ENCODE measurements at places on chromosomes 4 and X.

GRCh38 chr4:31148990-31149389 is 428.8 kb downstream of the PCDH7 start:
- no peak for DNase-seq

DNA sequence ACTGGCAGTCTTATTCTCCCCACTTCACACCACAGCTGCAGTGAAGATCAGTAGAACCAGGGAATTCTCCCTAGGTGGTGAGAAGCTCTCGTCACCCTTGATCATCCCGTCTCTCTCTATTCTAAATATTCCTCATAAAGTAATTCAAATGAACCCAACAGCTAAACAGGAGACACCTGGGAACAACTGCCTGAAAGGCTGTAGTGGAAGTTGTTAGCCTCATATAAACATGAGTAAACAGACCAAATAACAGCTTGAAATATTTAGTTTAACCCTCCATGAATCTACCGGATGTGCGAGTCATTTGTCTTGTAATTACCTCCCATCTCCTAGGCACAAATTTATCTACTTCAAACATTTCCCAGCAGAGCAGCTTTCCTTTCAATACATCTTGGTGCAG is 30.4 kb upstream of the APELA start:
- DNase-seq = no peak

DNA sequence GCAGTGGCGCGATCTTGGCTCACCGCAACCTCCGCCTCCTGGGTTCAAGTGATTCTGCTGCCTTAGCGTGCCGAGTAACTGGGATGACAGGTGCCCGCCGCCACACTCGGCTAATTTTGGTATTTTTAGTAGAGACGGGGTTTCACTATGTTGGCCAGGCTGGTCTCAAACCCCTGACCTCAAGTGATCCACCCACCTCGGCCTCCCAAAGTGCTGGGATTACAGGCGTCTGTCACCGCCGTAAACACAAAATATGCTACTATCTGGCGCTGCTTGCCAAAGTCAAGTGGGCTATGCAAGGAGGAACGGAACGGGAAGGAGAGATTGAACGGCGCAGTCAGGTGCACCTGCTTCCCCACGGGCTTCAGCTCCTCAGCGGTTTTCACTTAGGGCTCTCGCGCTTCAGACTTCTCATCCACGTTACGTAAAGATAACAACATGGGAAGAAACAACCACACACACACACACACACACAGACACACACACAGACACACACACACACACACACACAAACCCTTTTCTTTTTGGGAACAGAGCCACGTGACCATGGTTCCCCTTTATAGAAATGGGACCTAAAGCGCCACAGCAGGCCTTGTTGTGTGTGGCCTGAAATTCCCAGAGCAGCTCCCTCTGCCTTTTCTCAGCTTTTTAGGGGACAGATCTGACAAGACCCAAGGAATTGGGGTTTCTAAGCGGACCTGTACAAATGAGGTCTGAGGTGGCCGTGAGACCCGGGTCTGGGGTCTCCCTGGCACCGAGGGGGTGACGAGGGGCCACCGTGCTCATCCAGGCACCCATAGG is 1.5 kb downstream of the P2RY8 start:
- DNase-seq = no peak

GRCh38 chr4:6450709-6451108 is 21.7 kb downstream of the PPP2R2C start:
- no peak for DNase-seq

DNA sequence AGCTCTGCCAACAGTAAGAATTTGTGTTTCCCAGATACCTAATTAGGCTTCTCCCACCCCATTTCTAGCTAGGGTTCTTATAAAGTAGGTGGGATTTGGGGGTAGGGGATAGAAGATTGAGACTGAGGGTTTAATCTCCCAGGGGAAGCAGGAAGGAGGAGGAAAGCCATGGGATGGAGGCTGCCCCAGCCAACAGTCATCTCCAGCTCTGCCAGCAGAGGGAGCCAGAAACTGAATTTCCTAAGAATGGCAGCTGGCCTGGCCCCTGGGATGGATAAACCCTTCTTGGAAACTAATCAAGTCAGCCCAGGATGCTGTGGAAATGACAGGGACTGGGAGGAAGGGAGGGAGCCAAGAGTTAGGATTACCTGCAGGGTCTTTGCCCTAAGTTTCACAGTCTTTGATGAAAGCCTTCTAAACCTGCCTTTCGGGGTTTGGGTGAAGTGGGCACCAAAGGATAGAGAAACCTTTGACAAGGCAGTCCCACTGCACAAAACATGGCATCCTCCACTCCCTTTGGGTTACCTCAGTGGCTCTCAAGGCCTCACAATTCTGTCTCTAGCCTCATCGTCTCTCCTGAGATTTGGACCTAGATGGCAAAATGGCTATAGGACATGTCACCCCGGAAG is 6.7 kb upstream of the ERCC6L start:
- peak; percentile 66 for DNase-seq

DNA sequence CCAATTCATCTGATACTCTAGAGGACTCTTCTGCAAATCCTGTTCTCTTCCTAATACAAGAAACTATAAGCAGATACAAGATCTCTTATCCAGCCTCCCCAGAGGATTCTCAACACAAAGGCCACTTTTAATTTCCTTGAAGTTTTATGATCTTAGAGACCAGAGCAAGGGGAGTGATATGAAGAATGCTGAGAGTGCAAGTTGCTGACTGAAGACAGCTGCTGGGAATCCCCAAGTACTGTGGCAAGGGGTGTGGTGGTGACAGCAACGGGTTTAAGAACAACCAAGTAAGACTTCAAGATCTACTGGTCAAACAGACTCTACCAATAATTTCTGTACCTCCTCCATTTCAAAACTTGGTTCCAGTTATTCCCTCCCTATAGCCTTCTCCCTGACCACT is 7.0 kb downstream of the AMMECR1 start:
- no peak for DNase-seq

DNA sequence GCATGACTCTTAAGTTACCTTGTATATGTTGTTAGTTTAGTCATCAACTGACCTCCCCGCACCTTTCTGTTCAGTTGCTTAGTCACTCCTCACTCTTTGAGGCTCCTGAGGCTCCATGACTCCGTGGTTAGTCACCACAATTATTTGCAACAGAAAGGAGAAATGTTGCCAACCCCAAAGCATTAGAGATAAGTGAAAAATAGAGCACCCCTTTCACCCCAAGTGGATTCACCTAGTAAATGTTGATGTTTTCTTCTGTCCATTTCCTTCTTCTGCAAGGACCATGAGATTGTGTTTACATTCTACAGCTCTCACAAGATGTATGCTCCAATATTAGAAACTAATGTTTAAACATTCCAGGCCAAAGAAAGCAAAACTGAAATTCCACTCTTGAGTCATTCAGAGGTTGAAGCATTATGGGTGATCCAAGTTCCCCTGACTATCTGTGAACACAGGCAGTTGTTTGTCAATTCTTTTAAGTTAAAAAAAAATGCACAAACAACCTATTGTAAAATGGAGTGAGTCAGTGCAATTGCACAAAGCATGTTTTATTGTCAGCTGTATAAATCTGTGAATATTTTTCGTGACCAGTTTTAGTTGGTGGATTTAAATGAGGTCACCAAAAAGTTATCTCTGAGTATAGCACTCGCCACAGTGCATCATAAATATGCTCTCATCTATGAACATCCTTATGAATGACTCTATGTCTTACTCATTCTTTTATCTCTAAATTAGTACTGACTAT is 552.4 kb upstream of the MAGEB2 start:
- DNase-seq = no peak

DNA sequence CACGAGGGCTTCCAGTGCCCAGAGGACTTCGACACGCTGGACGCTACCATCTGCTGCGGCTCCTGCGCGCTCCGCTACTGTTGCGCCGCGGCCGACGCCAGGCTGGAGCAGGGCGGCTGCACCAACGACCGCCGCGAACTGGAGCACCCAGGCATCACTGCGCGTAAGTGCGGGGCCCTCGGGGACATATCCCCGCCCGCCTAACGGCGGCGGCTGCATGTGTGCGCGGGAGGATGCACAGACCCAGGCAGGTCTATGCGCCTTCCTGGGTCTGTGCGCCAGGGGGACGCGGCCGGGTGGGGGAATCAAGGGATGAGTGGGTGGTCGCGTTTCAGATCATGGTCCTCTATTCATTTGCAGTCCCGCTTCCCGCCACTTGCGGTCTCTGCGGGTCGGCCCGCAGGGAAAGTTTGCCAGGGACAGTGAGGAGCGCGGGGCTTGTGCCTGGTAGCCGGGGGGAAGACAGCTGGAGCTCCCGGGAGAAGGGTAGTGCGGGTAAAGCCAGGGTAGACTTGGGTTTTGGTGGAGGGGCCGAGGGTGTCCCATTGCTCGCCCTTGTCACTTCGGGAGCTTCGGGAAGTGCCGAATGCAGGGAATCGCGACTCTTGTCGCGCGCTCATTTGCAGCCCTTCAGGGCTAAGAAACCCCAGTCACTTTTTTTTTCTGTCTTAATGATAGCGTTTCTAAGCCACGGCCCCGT is 1.0 kb downstream of the SHISA3 start:
- no peak for DNase-seq

DNA sequence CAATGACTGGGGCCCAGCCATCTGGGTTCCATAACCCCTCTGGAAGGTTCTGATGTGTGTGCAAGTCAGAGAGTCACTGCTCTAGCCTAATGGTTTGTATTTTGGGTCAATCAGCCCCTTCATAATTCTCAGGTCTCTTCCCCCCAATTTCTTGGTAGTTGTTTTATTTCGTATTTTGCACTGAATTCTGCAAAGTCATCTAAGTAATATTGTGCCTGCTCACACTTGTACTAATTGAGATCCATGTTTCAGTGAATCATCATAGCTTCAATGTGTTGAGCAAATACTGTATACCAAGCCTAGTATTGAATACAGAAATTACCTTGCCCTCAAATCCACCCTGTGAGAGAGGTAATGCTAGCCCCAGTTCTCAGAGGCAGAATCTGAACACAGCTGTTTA is 28.0 kb upstream of the TBL1X start:
- DNase-seq = no peak

- no peak for DNase-seq
These were observed 145.3 kb downstream of the ATRX start for GRCh38 chrX:77640702-77641101.

Data from NCI-H1694 (cell line).